ENCODE measurements at places on chromosomes 2 and 18.

DNA sequence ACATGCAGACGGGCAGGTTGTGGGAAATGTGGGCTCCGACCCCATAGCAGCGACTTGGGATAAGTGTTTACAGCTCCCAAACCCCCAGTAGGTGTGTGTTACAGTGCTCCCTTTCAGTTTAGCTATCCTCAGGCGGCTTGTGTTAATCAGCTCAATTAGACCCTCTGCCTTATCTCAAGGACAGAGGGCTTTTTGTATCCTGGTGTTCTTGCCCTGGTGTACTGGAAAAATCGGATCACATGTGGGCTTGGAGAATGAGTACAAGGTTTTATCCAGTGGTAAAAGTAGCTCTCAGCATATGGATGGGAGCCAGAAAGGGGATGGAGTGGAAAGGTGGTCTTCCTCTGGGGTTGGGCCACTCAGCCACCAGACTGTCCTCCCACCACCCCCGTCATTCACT is 264.7 kb upstream of the SYT4 start:
- DNase-seq, result no peak

- DNase-seq, result no peak
Measured at GRCh38 chr2:172615727-172616261, 59.9 kb downstream of the PDK1 start.

- DNase-seq, result no peak
Measured at GRCh38 chr2:35522450-35522849, 833.1 kb upstream of the CRIM1 start.

DNA sequence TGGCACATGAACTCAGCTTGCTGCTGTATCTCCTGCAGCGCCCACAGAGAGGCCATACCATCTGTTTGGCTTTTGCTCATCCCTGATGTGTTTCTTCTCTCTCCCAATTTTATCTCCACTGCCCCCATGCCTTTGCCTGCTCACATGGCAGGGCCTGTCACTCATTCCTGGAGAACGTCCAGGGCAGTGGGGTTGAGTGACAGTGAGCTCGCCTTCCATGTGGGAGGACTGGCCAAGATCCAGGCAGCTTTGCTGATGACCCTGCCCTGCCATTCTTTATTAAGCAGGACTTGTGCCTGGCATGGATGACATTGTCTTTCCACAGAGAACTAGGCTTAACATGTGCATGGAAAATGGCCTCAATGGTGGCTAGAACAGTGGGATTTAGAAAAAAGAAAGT is 230.5 kb upstream of the THSD7B start:
- DNase-seq, result no peak

- peak; percentile 35 for DNase-seq
Measured at GRCh38 chr2:219344751-219345430, 12.3 kb upstream of the RESP18 start.

- no peak for DNase-seq
Measured at GRCh38 chr2:134276381-134277172, 22.7 kb downstream of the MGAT5 start.

DNA sequence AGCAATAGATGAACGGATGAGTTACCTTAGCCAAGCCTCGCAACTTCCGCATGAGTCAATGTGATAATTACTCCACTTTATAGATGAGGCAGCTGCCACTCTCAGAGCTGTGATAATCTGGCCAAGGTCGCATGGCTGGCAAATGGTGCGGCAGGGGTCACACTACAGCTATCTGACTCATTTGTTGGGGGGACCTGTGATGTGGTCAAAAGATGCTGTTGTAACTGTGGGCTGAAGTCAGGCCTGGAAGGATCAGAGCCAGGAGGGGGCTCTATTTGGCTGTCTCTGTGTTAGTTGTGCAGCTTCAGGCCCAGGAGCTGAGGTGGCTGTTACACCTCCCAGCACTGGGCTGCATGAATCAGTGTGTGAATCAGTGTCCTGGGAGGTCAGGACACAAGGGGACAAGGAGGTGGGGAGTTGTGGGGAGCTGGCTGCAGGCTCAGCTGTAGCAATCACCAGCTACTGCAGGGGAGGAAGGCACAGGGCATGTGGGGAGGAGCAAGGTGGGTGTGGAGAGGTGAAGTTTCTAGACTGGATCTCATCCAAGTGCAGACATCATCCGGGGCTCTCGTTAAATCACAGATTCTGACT is 33.1 kb downstream of the NGEF start:
- peak; percentile 89 for DNase-seq

DNA sequence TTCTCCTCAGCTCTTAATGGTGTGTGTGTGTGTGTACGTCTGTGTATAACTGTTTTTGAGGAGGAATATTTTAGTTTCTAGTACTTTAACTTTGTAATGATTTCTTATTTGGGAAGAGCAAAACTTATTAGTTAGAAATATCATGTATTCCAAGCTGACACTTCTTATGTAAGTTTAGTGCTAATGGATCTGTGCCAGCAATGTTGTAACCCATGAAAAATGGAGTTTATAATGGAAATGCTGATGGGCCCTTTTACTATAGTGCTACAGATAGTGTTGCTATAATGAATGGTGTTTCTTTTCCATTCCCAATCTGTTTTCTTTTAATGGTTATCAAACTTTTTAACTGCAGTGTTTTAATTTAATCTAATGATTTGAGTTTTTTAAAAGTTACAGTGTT is 49.8 kb upstream of the OTX1 start:
- no peak for DNase-seq

GRCh38 chr2:23409248-23409647 is 24.3 kb downstream of the KLHL29 start:
- no peak for DNase-seq

- DNase-seq, result no peak
Measured at GRCh38 chr2:240129731-240130392, 6.2 kb downstream of the COPS9 start.

GRCh38 chr2:235639428-235639773 is 145.6 kb downstream of the AGAP1 start:
- peak; percentile 29 for DNase-seq

GRCh38 chr2:120313695-120314615 is 32.0 kb upstream of the INHBB start:
- no peak for DNase-seq

GRCh38 chr2:225124311-225125017 is 82.2 kb upstream of the DOCK10 start:
- no peak for DNase-seq

DNA sequence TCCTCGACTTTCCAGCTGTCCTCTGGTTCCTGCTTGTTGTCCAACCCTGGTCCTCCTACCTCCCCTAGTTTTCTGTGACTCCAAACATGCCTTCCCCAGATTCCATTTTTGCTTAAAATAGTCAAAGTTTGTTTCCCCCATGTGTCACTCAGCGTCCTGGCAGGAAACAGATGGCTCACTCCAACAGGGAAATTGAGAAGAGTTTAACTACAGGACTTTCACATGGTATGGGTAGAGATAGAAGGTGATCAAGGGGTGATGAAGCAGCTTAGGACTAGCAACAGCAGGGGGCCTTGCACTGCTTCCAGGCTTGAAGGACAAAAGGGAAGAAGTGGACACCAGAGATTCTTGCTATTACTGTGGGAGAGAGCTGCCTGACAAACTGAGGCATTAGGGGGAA is 6.1 kb upstream of the CUL3 start:
- no peak for DNase-seq

DNA sequence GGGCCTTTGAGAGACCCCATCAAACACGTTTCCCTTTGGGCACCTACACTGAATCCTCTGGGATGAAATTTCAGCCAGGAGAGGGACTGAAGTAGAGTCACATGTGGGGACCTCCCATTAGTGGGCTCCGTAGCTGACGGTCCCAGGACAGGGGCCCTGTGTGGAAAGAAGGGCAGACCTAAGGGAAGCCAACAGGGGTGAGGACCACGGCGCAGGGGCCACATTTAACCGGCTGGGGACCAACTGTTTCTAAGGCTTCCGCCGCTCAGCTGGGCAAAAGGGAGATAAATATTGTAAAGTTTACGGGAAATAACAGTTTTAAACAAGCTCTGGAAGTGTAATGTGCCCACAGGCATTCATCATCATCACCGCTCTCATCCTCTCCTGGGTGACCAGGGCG is 42.7 kb downstream of the RRM2 start:
- no peak for DNase-seq

- no peak for DNase-seq
Measured at GRCh38 chr18:14748496-14748895, 524 bp downstream of the ANKRD30B start.

DNA sequence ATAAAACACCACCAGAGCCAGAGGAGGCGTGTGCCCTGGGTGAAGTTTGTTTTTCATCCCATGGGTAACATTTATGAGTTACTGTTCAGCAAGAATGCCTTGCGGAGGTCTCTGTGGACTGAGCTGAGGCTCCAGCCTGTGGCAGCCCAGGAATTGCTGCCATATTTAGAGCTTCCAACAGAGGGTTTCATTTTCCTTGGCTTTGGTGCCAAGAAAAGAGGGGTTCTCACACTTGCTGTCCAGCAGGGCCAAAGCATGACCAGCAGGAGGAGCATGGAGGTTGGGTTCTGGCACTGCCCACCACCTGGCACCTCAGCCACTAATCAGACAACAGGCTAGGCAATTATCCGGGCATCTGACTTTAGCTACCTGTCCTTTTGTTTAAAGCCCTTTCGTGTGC is 36.7 kb downstream of the EPAS1 start:
- no peak for DNase-seq

GRCh38 chr2:122322815-122323214 is 567.4 kb downstream of the TSN start:
- no peak for DNase-seq

- no peak for DNase-seq
Measured at GRCh38 chr2:203469546-203469945, 65.6 kb downstream of the RAPH1 start.

DNA sequence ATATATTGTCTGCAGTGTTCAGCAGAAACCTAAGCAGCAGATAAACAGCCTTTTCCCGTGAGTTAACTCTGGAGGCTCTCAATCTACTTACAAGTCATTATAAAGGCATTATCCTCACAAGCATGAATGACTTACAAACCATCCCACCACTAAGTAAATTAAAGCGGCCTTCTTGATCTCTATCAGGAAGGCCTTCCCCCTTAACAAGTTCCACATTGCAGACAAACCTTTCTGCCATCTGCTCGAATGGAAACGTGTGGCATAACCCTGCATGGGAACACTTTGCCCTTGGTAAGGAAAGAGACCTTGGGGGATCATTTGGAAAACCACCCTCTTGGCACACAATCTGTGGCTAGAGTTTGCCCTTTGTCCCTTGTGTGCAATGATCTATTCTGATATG is 199.5 kb downstream of the OSR1 start:
- no peak for DNase-seq

DNA sequence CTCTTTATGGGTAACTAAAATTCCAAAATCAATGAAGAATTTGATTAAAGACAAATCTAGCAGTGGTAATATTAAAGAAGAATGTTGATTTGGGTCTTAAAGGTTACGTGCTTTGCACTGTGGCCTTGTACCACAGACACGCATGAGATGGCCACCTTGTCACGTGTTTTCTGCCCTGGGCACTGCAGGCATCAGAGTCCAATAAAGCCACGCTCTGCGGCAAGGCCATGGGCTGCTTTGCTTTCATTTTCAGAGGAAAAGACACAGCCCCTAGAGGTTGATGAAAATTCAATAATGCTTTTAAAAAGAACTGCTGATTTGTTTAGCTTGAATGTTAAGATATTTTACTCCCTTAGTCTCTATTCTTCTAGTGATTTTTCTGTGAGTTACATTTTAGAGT is 30.4 kb downstream of the AOX1 start:
- no peak for DNase-seq

GRCh38 chr2:129894616-129895015 is 84.8 kb upstream of the RAB6C start:
- DNase-seq, result no peak

GRCh38 chr2:38745267-38745666 is 5.9 kb downstream of the SRSF7 start:
- no peak for DNase-seq

- DNase-seq, result no peak
Measured at GRCh38 chr2:121831841-121832240, 76.4 kb downstream of the TSN start.

DNA sequence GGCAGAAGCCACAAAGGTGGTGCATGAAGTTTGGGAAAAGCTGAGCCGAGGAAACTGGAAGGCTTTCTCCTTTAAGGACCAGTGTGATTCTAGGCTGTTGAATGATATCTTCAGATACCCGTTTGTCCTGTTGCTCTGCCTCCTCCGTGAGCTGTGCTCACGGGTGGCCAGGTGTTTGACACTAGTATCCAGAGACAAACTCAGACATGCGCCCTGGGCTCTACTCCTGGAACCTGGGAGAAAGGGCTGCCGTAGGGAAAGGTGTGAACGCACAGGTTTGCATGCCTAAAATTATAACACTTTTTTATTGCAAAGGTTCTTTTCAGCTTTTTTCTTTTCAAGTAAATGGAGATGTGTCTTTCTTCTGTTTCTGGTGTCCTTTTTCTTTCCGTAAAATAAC is 81.6 kb downstream of the AGAP1 start:
- DNase-seq, result no peak

GRCh38 chr2:231189171-231189530 is 9.3 kb upstream of the ARMC9 start:
- DNase-seq, result no peak

- DNase-seq, result peak; percentile 52
Measured at GRCh38 chr2:178891265-178891958, 84.2 kb upstream of the TTN start.

- no peak for DNase-seq
Measured at GRCh38 chr2:33488178-33488690, 11.8 kb downstream of the RASGRP3 start.

- no peak for DNase-seq
Measured at GRCh38 chr2:7384773-7385349, 467.6 kb downstream of the RNF144A start.

DNA sequence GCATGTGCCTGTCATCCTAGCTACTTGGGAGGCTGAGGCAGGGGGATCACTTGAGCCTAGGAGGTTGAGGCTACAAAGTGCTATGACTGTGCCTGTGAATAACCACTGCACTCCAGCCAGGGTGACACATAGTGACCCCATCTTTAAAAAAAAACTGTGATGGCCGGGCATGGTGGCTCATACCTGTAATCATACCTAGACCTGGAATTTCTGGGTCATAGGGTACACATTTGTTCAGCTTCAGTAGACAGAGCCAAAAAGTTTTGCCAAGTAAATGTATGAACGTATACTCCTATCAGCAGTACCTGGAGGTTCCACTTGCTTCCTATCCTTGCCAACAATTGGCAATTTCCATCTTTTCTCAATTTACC is 6.4 kb upstream of the IGFBP2 start:
- no peak for DNase-seq

- DNase-seq, result no peak
Measured at GRCh38 chr2:39522518-39522877, 85.4 kb upstream of the MAP4K3 start.

DNA sequence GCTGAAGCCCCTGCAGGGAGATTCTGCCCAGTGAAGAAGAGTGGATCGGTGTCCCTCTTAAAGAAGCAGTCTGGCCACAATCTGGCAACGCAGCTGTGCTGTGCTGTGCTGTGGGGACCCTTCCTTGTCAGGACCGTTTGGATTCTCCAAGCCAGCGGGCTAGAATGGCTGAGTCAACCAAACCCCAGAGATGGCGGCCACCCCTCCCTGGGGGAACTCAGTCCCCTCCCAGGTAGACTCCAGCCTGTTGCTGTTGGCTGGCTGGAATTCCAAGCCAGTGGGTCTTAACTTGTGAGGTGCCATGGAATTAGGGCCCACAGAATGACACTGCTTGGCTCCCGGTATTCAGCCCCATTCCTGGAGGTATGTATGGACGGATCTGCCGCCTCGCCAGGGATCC is 62.3 kb downstream of the MMADHC start:
- no peak for DNase-seq

GRCh38 chr18:49843778-49844625 is 30.7 kb upstream of the ACAA2 start:
- DNase-seq, result no peak

All from Caki2 (cell line).